ENCODE measurements at places on chromosomes 3 and 15. TPM values are rescaled to one million over a fixed set of nuclear protein-coding genes. Genes with fewer than 3 reads are reported as not detected.

Gene SLC24A5
- not detected for total RNA-seq

Gene TBC1D21
- total RNA-seq: not detected

Gene EXOSC7
- total RNA-seq: 32.9 TPM

Gene TPM1
- 137 TPM for total RNA-seq

Gene CD200
- total RNA-seq: 4.4 TPM

Gene KIF9
- total RNA-seq: 8.7 TPM

Gene GHSR
- total RNA-seq: not detected

Gene HCLS1
- total RNA-seq: 93.6 TPM

Gene MEIS2
- 20.7 TPM for total RNA-seq

Gene FBN1
- 75.3 TPM for total RNA-seq

All from lower lobe of right lung (tissue), 2 donors.